ENCODE measurements at places on chromosomes 4 and X. TPM values are rescaled to one million over a fixed set of nuclear protein-coding genes. Genes with fewer than 3 reads are reported as not detected.

Gene TMEM156
- 0.22 TPM for total RNA-seq

Gene KIF4A
- 40.3 TPM for total RNA-seq

DNA sequence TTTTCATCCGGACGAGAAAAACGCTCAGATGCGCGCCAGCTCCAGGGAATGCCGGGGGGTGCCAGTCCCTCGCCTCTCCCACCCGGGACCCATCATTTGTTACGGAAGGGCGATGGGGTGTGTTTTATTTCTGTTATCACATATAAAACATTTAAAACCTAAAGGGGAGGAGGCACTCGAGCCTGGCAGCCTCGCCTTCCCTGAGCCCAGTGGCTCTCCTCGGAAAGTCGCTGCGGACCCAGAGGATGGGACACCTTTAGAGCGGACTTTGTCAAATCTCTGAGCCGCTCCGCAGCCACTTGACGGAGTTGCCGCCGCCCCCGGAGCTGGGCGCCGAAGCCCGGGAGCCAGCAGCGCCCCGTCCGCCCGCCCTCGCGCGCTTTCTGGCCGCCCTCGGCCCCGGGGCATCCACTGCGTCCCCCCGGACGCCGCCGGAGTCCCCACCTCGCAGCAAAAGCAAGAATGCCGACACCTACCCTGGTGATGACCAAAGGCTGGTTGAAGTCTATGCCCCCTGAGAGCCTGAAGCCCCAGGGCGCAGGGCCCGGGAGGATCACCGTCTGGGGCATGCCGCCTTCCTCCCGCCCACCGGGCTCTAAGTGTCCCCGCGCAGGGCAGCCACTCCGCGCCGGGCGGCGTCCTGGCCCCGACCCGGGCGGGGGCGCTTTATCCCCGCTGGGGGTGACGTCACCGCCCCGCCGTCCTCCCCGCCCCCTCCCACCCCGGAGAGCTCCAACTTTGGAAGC lies at the start of gene PDLIM3:
PDLIM3 (minus strand) TSS at position 642 of the 746 bp plus-strand sequence; CDS start at position 569, 73 bp downstream.
- no peaks in the 10 kb centered on the region for H3K27me3 ChIP-seq
- H3K4me3 ChIP-seq, result peak within 1 kb of the TSS; percentile 76
- DNase-seq, result peak; percentile 12
- peaks cover 13% of the 10 kb centered on the region for H3K4me1 ChIP-seq
- no peak within 1 kb of the TSS for H3K27ac ChIP-seq
- H3K36me3 ChIP-seq, result no peaks in the 10 kb centered on the region

- no peak overlapping the region for H3K27ac ChIP-seq
- H3K27me3 ChIP-seq, result no peaks in the 10 kb centered on the region
- no peak overlapping the region for H3K4me3 ChIP-seq
- no peak for DNase-seq
Measured at GRCh38 chr4:42167709-42168108, 15.3 kb upstream of the BEND4 start.

- H3K27ac ChIP-seq, result no peak overlapping the region
- H3K4me1 ChIP-seq, result no peaks in the 10 kb centered on the region
- no peaks in the 10 kb centered on the region for H3K27me3 ChIP-seq
- H3K4me3 ChIP-seq, result no peak overlapping the region
- DNase-seq, result no peak
- no peaks in the 10 kb centered on the region for H3K36me3 ChIP-seq
Measured at GRCh38 chr4:183611210-183611830, 47.7 kb downstream of the RWDD4 start.

DNA sequence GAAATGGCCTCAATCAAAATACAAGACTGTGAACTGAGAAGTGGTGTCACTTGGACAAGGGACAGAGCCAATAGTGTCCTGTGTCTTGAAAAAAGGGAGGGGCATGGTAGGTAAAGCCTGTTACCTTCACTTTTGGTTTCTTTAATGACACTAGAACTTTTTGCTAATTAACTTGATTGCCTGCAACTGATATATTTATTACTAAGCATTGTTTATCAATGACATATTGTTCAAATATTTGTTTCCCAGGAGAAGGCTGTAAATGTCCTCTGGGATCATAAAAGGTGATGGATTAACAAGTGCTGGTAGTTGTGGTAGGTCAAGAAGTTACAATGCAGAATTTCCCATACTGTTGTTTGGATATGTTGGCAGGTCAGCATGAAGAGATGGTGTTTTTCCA lies 93.8 kb upstream of the SCML1 start:
- H3K4me1 ChIP-seq, result no peaks in the 10 kb centered on the region

DNA sequence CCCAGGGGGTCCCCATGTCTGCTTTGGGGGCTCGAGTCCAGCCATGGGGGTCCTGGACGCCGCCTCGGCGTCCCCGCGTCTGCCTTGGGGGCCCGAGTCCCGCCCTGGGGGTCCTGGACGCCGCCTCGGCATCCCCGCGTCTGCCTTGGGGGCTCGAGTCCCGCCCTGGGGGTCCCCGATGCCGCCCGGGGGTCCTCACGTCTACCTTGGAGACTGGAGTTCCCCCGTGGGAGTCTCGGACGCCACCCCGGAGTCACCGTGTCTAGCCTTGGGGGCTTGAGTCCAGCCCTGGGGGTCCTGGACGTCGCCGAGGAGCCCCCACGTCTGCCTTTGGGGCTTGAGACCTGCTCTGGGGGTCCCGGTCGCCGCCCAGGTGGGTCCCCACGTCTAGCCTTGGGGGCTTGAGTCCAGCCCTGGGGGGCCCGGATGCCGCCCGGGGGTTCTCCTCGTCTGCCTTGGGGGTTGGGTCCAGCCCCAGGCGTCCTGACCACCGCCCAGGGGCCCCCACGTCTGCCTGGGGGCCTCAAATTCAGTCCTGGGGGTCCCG lies 1.1 kb upstream of the GTPBP6 start:
- H3K27ac ChIP-seq, result peak overlapping the region; percentile 85
- H3K27me3 ChIP-seq, result no peaks in the 10 kb centered on the region
- no peak for DNase-seq
- peaks cover 3% of the 10 kb centered on the region for H3K4me1 ChIP-seq
- H3K36me3 ChIP-seq, result no peaks in the 10 kb centered on the region

GRCh38 chr4:185481401-185481800 lies 9.9 kb upstream of the CCDC110 start:
- no peak overlapping the region for H3K27ac ChIP-seq
- no peaks in the 10 kb centered on the region for H3K27me3 ChIP-seq
- no peak overlapping the region for H3K4me3 ChIP-seq
- H3K36me3 ChIP-seq, result no peaks in the 10 kb centered on the region

DNA sequence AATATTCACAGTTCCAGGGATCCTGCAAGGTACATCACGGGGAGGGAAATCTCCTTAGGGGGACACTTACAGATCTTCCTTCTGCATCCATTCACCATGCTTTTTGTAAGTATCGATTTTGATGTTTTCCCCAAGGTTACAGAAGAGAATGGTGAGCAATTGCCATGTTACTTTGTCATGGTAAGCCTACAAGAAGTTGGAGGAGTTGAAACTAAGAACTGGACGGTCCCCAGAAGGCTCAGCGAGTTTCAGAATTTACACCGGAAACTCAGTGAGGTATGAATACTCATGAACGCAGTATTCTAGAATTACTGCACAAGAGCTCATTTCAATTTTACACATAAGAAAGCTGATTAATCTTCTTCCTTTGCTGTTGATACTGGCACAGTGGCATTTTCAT lies 53.9 kb downstream of the LRP2BP start:
- peaks cover 10% of the 10 kb centered on the region for H3K36me3 ChIP-seq
- H3K27me3 ChIP-seq, result no peaks in the 10 kb centered on the region
- H3K27ac ChIP-seq, result no peak overlapping the region
- DNase-seq, result no peak

Gene KLB
- total RNA-seq, result not detected

DNA sequence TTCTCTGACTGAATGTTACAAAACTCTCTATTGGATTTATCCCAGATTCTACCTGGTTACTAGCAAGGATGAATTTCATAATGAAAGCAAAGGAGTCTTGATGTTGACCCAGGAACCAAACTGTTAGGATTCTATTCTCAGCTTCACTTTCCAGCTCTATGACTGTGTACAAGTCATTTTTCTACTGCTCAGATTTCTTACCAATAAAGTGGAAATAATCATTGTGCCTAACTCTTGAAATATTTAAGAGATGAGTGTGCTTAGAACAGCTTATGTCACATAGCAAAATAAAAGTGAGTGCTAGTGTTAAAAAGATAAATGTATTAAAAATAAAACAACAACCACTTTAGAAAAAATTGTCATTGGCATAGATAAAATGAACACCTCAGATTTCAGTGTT lies 45.6 kb downstream of the EPHA5 start:
- no peaks in the 10 kb centered on the region for H3K4me1 ChIP-seq
- H3K4me3 ChIP-seq, result no peak overlapping the region
- DNase-seq, result no peak
- no peaks in the 10 kb centered on the region for H3K27me3 ChIP-seq
- no peaks in the 10 kb centered on the region for H3K36me3 ChIP-seq
- H3K27ac ChIP-seq, result no peak overlapping the region

Gene ZCCHC4
- total RNA-seq, result 12.3 TPM

DNA sequence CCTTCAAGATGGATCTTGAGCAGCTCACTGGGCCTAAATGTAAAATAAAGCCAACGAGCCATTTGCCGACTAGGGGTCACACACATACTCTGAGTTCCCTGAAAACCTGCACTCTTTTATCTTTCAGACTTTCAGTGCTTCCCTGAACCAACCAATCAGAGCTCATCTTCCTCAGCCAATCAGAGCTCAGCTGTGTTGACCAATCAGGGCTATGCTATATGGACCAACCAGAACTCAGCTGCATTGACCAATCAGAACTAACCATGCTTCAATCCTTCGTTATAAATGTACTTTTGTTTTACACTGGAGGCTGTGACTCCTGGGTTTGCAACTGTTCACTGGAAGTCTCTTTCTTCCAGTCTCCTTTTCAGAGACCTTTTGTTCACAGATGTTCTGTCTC lies 19.3 kb downstream of the SLC25A53 start:
- peak; percentile 4 for DNase-seq
- no peaks in the 10 kb centered on the region for H3K36me3 ChIP-seq
- no peak overlapping the region for H3K27ac ChIP-seq
- H3K4me3 ChIP-seq, result no peak overlapping the region

- no peaks in the 10 kb centered on the region for H3K36me3 ChIP-seq
- no peak overlapping the region for H3K27ac ChIP-seq
- peaks cover 27% of the 10 kb centered on the region for H3K4me1 ChIP-seq
- no peaks in the 10 kb centered on the region for H3K27me3 ChIP-seq
- no peak overlapping the region for H3K4me3 ChIP-seq
Measured at GRCh38 chrX:68934421-68934820, 105.6 kb downstream of the EFNB1 start.

GRCh38 chr4:41205854-41206460 lies 8.4 kb downstream of the APBB2 start:
- peaks cover 54% of the 10 kb centered on the region for H3K4me1 ChIP-seq
- no peak for DNase-seq
- peak overlapping the region; percentile 56 for H3K27ac ChIP-seq

GRCh38 chr4:151882072-151882803 lies 121.4 kb upstream of the GATB start:
- no peaks in the 10 kb centered on the region for H3K27me3 ChIP-seq
- no peak overlapping the region for H3K27ac ChIP-seq
- DNase-seq, result no peak
- H3K4me3 ChIP-seq, result no peak overlapping the region
- H3K4me1 ChIP-seq, result no peaks in the 10 kb centered on the region

- H3K36me3 ChIP-seq, result no peaks in the 10 kb centered on the region
- no peaks in the 10 kb centered on the region for H3K27me3 ChIP-seq
- H3K27ac ChIP-seq, result no peak overlapping the region
- no peak for DNase-seq
Measured at GRCh38 chrX:111759686-111760085, 78.7 kb downstream of the ALG13 start.

GRCh38 chr4:102503831-102504786 lies 3.0 kb downstream of the NFKB1 start:
- no peaks in the 10 kb centered on the region for H3K27me3 ChIP-seq
- H3K27ac ChIP-seq, result no peak overlapping the region
- no peak overlapping the region for H3K4me3 ChIP-seq

Gene AMTN
- total RNA-seq, result not detected

GRCh38 chr4:42488114-42488513 lies 90.8 kb downstream of the SHISA3 start:
- no peaks in the 10 kb centered on the region for H3K36me3 ChIP-seq
- no peak overlapping the region for H3K27ac ChIP-seq
- H3K4me1 ChIP-seq, result no peaks in the 10 kb centered on the region
- no peak for DNase-seq
- no peak overlapping the region for H3K4me3 ChIP-seq
- peaks cover 39% of the 10 kb centered on the region for H3K27me3 ChIP-seq

Gene DCAF8L2
- total RNA-seq, result not detected

- no peak overlapping the region for H3K4me3 ChIP-seq
- no peaks in the 10 kb centered on the region for H3K36me3 ChIP-seq
- no peaks in the 10 kb centered on the region for H3K27me3 ChIP-seq
Measured at GRCh38 chrX:9745417-9746115, 20.1 kb downstream of the GPR143 start.

- peak; percentile 34 for DNase-seq
- H3K27me3 ChIP-seq, result no peaks in the 10 kb centered on the region
- no peak overlapping the region for H3K27ac ChIP-seq
- H3K4me1 ChIP-seq, result no peaks in the 10 kb centered on the region
- no peak overlapping the region for H3K4me3 ChIP-seq
- H3K36me3 ChIP-seq, result no peaks in the 10 kb centered on the region
Measured at GRCh38 chr4:4726051-4726450, 133.4 kb upstream of the MSX1 start.

Gene CT47B1
- not detected for total RNA-seq

Gene IL3RA
- total RNA-seq, result not detected

- DNase-seq, result no peak
- no peak overlapping the region for H3K27ac ChIP-seq
- peaks cover 6% of the 10 kb centered on the region for H3K4me1 ChIP-seq
- H3K27me3 ChIP-seq, result no peaks in the 10 kb centered on the region
- no peak overlapping the region for H3K4me3 ChIP-seq
Measured at GRCh38 chr4:182801636-182802035, 115.5 kb downstream of the DCTD start.

- no peak overlapping the region for H3K4me3 ChIP-seq
- H3K27ac ChIP-seq, result no peak overlapping the region
- peaks cover 3% of the 10 kb centered on the region for H3K36me3 ChIP-seq
- peaks cover 24% of the 10 kb centered on the region for H3K4me1 ChIP-seq
Measured at GRCh38 chr4:1014291-1015167, 3.1 kb downstream of the FGFRL1 start.

Gene KLHL13
- total RNA-seq, result 4.2 TPM

Gene ASB9
- total RNA-seq, result 2.9 TPM

Gene MAGEB10
- total RNA-seq, result not detected

DNA sequence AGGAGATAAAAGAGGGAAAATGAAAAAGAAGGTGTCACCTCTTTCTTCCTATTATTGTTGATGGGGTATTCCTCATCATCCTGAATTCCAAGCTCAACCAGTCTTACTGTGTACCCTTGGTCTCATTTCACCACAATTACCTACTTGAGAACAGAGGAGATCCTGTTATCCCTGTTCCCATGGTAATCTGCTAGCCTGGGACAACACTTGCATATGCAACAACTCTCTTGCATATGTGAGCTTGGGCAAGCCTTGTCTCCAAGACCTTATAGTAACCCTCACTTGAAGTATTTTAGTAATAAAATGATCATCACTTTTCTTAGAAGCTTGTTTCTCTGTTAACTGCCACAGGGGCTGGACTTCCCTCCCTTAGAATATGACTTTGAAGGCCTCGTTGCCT lies 253.7 kb downstream of the NAP1L3 start:
- no peaks in the 10 kb centered on the region for H3K36me3 ChIP-seq
- H3K4me1 ChIP-seq, result no peaks in the 10 kb centered on the region
- DNase-seq, result no peak
- H3K27ac ChIP-seq, result no peak overlapping the region
- H3K4me3 ChIP-seq, result no peak overlapping the region

Gene PPBP
- total RNA-seq, result not detected

GRCh38 chrX:110531873-110532580 lies 173.4 kb downstream of the RTL9 start:
- H3K27ac ChIP-seq, result no peak overlapping the region
- H3K36me3 ChIP-seq, result no peaks in the 10 kb centered on the region
- H3K4me3 ChIP-seq, result no peak overlapping the region
- H3K27me3 ChIP-seq, result no peaks in the 10 kb centered on the region
- no peak for DNase-seq

- no peaks in the 10 kb centered on the region for H3K27me3 ChIP-seq
- H3K36me3 ChIP-seq, result no peaks in the 10 kb centered on the region
- no peak overlapping the region for H3K27ac ChIP-seq
- no peak overlapping the region for H3K4me3 ChIP-seq
Measured at GRCh38 chrX:39905538-39905891, 192.2 kb downstream of the BCOR start.

Measured in HCT116 (cell line).